ENCODE measurements at places on chromosomes 2 and 18.

GRCh38 chr2:234881413-234882241 lies 70.2 kb upstream of the SH3BP4 start:
- DNase-seq: peak; percentile 57

DNA sequence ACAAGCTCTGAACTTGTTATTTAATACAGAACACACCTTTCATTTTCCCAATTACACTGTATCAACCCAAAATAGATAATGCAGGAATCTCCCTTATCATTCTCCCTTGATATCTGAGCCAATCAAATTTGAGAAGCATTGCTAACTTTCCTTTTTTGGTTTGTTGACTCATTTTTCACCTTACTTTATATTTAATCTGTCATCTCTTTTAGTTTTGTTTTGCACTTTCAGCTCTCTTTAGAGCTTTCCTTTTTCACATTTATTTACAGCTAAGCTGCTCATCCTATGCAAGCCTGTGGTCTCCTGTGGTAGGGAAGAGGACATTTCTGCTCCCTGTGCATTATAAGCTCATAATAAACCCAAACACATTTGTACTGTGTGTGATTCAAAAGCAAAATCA lies 50.1 kb downstream of the ITGAV start:
- DNase-seq: no peak

DNA sequence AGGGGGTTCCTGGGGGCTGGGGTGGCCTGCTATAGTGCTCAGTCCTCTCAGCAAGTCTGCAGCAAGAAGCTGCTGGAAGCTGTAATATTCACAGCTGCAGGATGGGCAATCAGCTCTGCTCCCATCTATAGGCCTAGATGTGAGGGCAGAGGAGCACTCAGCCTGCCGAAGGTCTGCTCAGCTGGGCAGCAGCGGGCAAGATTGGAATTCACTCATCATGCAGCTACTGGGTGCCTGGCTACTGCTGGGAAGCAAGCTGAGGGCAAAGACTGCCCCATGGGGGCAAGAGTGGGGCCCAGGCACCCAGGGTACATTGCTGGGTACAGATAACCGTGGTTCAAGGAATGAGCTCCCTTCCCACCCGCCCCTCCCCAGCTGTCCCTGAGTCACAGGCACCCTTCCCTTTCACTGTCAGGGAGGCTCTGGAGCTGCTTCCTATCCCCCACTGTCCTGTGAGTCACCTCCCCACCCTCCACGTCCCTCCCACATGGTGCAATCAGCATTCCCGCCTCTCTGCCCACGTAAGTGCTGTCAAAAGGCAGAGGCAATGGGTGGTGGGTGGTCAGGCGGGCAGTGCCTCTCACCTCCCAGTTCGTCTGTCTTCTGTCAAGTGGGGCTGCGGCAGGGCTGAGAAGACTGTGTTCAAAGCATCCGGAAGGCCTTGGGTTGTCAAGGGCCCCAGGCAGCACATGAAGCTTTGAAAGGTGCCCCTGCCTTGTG lies 169.2 kb downstream of the TRIM43 start:
- DNase-seq: no peak

DNA sequence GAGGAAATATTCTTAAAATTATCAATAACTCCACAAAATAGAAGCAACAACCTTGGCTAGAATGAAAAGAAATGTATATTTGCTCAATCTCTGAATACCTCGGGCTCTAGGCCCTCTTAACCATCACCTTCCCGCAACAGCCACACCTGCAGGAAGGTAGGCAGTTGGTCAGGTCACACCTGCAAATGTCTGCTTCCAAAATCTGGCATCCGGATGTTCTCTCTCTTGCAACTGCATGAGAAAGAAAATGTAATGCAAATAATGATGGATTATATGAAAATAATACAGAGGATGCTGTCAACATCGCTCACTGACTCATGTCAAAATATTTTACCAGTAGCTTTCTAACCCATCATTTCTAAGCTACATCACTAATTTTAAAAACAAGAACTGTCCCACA lies 148.3 kb downstream of the SATB2 start:
- DNase-seq: no peak

DNA sequence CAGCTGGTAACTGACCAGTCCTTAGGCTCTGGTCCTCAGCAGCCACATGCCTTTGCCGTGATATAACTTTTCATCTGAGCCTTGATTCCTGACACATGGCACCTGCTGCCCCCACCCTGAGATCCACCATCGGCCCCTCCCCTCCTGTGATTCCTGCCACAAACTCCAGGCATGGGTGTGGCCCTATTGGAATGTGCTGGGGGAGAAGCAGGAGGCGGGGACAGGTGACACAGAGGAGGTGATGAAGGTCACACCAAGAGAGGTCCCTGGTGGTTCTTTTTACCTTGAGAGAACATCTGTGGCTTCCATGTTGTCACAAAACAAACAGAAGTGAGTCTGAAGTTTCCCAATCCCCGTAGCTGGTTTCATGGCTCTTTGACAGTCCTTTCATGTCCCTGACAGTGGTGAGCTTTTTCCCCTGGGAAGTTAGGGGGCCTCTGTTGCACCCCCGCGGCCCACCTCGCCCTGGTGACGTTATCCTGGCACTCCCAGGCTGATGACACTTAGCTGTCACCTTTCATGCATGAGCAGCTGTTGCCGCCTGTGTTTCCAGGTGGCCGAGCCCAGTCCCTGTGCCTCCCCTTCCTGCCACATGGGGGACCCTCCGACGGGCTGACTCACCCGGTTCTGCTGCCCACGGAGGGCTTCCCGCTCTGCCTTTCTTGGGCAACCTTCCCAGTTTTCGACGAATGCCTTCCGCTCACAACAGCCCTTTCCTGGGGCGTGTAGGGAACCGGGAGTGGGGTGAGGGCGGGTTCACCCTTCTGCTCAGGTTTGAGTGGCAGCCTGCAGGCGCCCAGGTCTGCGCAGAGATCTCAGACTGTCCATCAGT lies 66.3 kb upstream of the GLI2 start:
- no peak for DNase-seq

DNA sequence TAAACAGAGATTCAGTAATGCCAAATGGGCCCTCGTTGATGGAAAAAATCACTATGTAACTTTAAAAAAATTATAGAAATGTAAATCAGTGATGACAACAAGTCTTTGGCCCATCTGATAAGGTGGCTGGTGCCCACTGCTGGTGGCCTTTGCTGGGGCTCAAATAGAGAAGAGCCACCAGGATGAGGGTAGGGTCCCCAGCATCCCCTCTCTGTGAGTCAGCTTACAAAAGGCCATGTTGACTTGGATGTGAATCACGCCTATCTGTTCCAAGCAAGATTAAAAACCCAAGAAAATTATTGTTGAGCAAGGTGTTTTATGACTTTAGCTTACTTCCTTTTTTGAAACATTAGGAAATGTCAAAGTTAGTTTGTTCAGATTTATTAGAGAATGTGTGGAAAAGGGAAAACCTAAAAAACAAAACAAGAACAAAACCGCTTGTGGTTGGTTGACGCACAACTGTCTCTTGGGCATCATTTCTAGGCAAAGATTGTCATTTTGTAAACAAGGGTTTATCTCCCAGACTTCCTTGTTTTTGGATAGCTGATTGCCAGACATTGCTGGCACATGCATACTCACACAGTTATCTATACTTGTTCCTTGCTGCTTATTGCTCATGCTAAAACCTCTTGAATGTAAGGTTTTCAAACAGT lies 53.7 kb upstream of the ZNF396 start:
- DNase-seq: no peak

DNA sequence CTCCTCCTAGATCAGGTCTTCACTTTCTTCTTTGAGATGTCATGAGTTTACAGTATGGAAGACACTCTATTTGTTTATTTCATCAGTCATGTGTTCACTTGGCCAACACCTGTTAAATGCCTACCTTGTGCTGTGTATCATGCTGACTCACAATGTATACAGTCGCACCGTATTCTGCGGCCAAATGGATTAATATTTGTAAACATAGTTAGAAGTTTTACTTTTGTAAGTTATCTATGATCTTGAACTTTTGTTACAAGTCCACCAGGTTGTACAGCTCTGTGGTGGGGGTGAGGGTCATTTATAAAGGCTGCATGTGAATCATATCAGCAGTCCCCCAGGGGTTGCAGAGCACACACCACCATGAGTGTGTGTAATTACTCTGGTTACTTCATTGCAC lies 408.7 kb upstream of the NRP2 start:
- no peak for DNase-seq
